Lung (tissue), 17 donors: ENCODE measurements at places on chromosomes 11 and 22. TPM values are rescaled to one million over a fixed set of nuclear protein-coding genes. Genes with fewer than 3 reads are reported as not detected.

CST6 gene
- total RNA-seq, result 17.7 TPM

SUSD2 gene
- total RNA-seq, result 82.6 TPM

CARD16 gene
- 31.6 TPM for total RNA-seq

MS4A13 gene
- total RNA-seq, result not detected

MPEG1 gene
- total RNA-seq, result 45.6 TPM

C11orf16 gene
- 14.0 TPM for total RNA-seq

TREH gene
- total RNA-seq, result 0.17 TPM

DRD2 gene
- total RNA-seq, result 0.28 TPM

- H3K4me1 ChIP-seq, result no peaks in the 10 kb centered on the region
- no peak for DNase-seq
- peaks cover 27% of the 10 kb centered on the region for H3K27me3 ChIP-seq
Measured at GRCh38 chr11:2133241-2134021, 5.8 kb downstream of the IGF2 start.

- no peak overlapping the region for H3K27ac ChIP-seq
- DNase-seq, result peak; percentile 37
- no peaks in the 10 kb centered on the region for H3K27me3 ChIP-seq
- no peaks in the 10 kb centered on the region for H3K4me1 ChIP-seq
- H3K4me3 ChIP-seq, result no peak overlapping the region
Measured at GRCh38 chr11:7143908-7144307, 55.1 kb downstream of the RBMXL2 start.

DNA sequence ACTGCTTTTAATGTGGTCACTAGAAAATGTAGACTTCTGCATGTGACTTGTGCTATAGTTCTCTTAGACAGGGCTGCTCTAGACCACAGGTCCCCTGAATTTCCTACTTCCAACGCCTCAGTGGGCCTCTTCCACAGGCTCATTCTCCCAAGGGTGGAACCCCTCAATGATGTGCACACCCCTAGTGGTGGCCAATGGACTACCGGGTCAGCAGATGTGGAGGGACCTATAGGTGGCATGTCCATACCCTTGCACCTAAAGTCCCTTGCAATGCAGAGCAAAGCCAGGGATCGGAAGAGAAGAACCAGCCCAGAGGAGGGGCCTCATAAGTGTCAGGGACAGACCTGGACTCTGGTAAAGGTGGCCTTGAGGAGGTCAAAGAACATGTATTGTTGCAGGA, 20.0 kb downstream of the MMP13 start:
- H3K4me3 ChIP-seq, result no peak overlapping the region
- no peak overlapping the region for H3K27ac ChIP-seq
- H3K4me1 ChIP-seq, result no peaks in the 10 kb centered on the region
- no peak for DNase-seq
- no peaks in the 10 kb centered on the region for H3K36me3 ChIP-seq

GRCh38 chr11:71580057-71581003, 2.3 kb downstream of the KRTAP5-11 start:
- no peak overlapping the region for H3K27ac ChIP-seq
- no peaks in the 10 kb centered on the region for H3K27me3 ChIP-seq
- no peaks in the 10 kb centered on the region for H3K4me1 ChIP-seq
- no peak overlapping the region for H3K4me3 ChIP-seq
- H3K36me3 ChIP-seq, result no peaks in the 10 kb centered on the region

- H3K4me3 ChIP-seq, result no peak overlapping the region
- H3K27me3 ChIP-seq, result no peaks in the 10 kb centered on the region
- H3K27ac ChIP-seq, result no peak overlapping the region
- no peaks in the 10 kb centered on the region for H3K36me3 ChIP-seq
- H3K4me1 ChIP-seq, result no peaks in the 10 kb centered on the region
Measured at GRCh38 chr11:33663121-33663520, 37.5 kb downstream of the C11orf91 start.

GRCh38 chr22:31630331-31631329, 31.4 kb downstream of the PISD start:
- peaks cover 34% of the 10 kb centered on the region for H3K4me1 ChIP-seq
- H3K27me3 ChIP-seq, result no peaks in the 10 kb centered on the region
- H3K27ac ChIP-seq, result peak overlapping the region; percentile 94
- H3K4me3 ChIP-seq, result peak overlapping the region; percentile 70

DNA sequence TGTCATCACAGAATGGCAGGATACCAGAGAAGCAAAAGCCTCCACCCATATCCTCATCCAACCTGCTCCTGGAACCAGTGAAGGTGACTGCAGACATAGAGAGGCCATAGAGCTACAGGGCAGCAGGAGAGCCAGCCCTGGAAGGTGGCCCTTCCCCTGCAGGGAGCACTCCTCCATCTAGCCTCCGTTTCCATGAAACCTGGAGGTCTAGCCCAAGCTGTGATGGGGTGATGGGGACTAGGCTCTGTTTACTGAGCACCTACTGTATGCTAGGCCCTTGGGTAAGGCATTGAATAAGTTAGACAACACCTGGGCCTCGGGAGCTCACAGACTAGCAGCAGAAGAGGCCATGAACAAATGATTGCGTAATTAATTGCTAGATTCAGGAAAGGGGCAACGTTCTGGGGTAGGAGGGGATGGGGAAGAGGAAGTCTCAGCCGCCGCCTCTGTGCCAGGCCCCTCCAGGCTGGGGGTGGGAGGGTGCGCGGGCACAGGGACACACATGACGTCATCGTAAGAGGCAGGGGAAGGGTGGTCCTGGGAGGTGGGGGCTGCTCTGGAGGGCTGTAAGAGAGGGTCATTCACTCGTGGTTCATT, 784 bp upstream of the SYNGR1 start:
- no peak for DNase-seq
- peak overlapping the region; percentile 32 for H3K4me3 ChIP-seq
- no peaks in the 10 kb centered on the region for H3K27me3 ChIP-seq
- no peaks in the 10 kb centered on the region for H3K4me1 ChIP-seq
- no peak overlapping the region for H3K27ac ChIP-seq
- H3K36me3 ChIP-seq, result no peaks in the 10 kb centered on the region

GRCh38 chr11:101336858-101337257, 207.2 kb upstream of the PGR start:
- H3K27me3 ChIP-seq, result no peaks in the 10 kb centered on the region
- H3K36me3 ChIP-seq, result no peaks in the 10 kb centered on the region
- H3K27ac ChIP-seq, result no peak overlapping the region

- no peak overlapping the region for H3K4me3 ChIP-seq
- no peak for DNase-seq
- H3K27ac ChIP-seq, result no peak overlapping the region
- H3K27me3 ChIP-seq, result no peaks in the 10 kb centered on the region
- H3K36me3 ChIP-seq, result no peaks in the 10 kb centered on the region
Measured at GRCh38 chr11:119194811-119195440, 9.7 kb downstream of the NHERF4 start.

- no peak for DNase-seq
- no peak overlapping the region for H3K27ac ChIP-seq
- no peaks in the 10 kb centered on the region for H3K27me3 ChIP-seq
Measured at GRCh38 chr11:45410391-45411227, 124.5 kb upstream of the SYT13 start.

DNA sequence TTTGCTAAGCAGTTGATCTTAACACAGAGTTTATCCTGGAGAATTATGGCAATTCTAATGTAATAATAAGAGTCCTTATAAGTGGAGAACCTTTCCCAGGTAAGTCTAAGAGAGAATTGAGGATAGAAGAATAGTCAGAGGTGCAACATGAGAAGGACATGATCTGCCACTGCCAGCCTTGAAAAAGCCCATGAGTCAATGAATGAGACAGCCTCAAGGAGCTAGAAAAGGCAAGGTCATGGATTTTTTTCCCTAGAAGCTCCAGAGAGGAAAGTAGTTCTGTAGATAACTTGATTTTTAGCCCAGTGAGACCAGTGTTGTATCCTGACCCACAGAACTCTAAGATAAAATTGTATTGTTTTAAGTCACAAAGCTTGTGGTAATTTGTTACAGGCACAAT, 16.9 kb downstream of the MS4A6A start:
- no peak overlapping the region for H3K27ac ChIP-seq
- H3K27me3 ChIP-seq, result no peaks in the 10 kb centered on the region
- DNase-seq, result no peak
- H3K36me3 ChIP-seq, result no peaks in the 10 kb centered on the region
- no peak overlapping the region for H3K4me3 ChIP-seq
- no peaks in the 10 kb centered on the region for H3K4me1 ChIP-seq

DNA sequence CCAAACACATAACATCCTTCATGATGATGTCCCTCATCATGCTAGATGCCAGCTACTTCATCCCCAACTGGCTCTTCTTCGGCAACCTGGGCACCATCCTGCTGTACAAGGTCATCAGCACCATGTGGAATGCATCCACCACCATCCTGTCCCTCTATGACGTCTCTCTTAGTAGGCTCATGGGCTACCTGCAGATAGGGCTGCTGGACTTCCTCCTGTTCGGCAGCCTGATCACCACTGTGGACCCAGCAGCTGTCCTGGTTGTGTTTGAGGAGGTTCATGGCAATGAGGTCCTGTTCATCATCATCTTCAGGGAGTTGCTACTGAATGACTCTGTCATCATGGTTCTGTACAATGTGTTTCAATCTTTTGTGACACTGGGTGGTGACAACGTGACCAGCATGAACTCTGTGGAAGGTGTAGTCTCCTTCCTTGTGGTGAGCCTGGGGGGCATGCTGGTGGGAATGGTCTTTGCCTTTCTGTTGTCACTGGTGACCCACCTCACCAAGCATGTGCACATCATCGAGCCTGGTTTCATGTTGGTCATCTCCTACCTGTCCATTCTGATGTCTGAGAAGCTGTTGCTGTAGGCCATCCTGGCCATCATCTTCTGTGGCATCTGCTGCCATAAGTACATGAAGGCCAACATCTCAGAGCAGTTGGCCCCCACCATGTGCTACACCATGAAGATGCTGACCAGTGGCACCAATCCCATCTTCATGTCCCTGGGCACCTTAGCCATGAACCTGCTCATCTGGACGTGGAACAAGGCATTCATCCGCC, 120.7 kb upstream of the SERPIND1 start:
- H3K27me3 ChIP-seq, result no peaks in the 10 kb centered on the region
- no peak for DNase-seq
- peaks cover 4% of the 10 kb centered on the region for H3K4me1 ChIP-seq
- no peaks in the 10 kb centered on the region for H3K36me3 ChIP-seq
- no peak overlapping the region for H3K27ac ChIP-seq
- no peak overlapping the region for H3K4me3 ChIP-seq

- H3K27me3 ChIP-seq, result no peaks in the 10 kb centered on the region
- no peak overlapping the region for H3K4me3 ChIP-seq
- DNase-seq, result no peak
- no peaks in the 10 kb centered on the region for H3K4me1 ChIP-seq
Measured at GRCh38 chr11:118092907-118093571, 6.3 kb upstream of the SMIM35 start.

GRCh38 chr22:50173311-50173982, 2.9 kb downstream of the PANX2 start:
- H3K27ac ChIP-seq, result no peak overlapping the region
- no peaks in the 10 kb centered on the region for H3K36me3 ChIP-seq
- H3K27me3 ChIP-seq, result peaks cover 5% of the 10 kb centered on the region
- no peak overlapping the region for H3K4me3 ChIP-seq
- H3K4me1 ChIP-seq, result no peaks in the 10 kb centered on the region

DNA sequence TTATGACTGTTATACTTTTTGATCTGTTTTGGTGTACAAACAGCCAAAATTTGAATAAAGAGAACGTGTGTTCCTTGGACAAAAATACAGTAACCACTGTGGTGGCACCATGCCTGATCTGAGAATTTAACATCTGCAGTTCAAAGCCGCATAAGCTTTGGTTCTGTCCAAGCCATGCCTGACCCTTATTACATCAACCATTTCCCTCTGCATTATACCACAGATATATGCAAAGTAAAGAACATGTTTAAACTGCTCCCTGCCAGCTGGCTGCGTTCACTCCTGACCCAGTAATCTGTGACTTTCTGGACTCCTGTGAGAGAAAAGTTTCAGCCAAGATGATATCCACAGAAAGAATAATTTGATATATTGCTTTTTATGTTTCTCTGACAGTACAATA, 890.5 kb upstream of the ANO3 start:
- DNase-seq, result peak; percentile 84
- no peaks in the 10 kb centered on the region for H3K4me1 ChIP-seq
- H3K36me3 ChIP-seq, result no peaks in the 10 kb centered on the region
- H3K4me3 ChIP-seq, result no peak overlapping the region
- H3K27me3 ChIP-seq, result no peaks in the 10 kb centered on the region

GRCh38 chr11:82719361-82720105, 14.1 kb downstream of the FAM181B start:
- no peak overlapping the region for H3K4me3 ChIP-seq
- H3K27ac ChIP-seq, result no peak overlapping the region
- no peak for DNase-seq
- H3K36me3 ChIP-seq, result no peaks in the 10 kb centered on the region

DNA sequence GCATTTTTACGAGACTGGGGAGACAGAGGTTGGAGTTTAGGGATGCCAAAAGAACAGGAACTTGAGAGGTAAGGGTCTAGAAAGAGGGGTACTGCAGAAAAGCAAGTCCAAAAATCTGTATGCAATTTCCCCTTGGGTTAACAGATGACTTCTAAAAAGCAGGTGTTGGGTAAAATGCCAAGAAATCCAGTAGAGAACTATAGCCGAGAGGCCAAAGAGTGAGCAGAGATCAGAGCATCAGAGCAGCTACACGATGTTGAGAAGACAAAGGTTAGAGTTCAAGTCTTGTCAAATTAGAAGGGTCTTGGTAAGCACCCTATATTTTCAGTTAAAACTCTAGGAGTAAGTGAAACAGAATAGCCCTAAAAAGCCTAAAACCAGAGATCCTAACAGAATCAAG, 145.2 kb downstream of the FCHSD2 start:
- no peak for DNase-seq
- H3K36me3 ChIP-seq, result no peaks in the 10 kb centered on the region
- H3K27ac ChIP-seq, result no peak overlapping the region
- no peak overlapping the region for H3K4me3 ChIP-seq
- no peaks in the 10 kb centered on the region for H3K27me3 ChIP-seq

GRCh38 chr11:92698742-92699141, 270.7 kb upstream of the MTNR1B start:
- H3K27me3 ChIP-seq, result no peaks in the 10 kb centered on the region
- H3K4me1 ChIP-seq, result peaks cover 18% of the 10 kb centered on the region
- H3K27ac ChIP-seq, result no peak overlapping the region
- H3K36me3 ChIP-seq, result peaks cover 5% of the 10 kb centered on the region
- DNase-seq, result no peak

DNA sequence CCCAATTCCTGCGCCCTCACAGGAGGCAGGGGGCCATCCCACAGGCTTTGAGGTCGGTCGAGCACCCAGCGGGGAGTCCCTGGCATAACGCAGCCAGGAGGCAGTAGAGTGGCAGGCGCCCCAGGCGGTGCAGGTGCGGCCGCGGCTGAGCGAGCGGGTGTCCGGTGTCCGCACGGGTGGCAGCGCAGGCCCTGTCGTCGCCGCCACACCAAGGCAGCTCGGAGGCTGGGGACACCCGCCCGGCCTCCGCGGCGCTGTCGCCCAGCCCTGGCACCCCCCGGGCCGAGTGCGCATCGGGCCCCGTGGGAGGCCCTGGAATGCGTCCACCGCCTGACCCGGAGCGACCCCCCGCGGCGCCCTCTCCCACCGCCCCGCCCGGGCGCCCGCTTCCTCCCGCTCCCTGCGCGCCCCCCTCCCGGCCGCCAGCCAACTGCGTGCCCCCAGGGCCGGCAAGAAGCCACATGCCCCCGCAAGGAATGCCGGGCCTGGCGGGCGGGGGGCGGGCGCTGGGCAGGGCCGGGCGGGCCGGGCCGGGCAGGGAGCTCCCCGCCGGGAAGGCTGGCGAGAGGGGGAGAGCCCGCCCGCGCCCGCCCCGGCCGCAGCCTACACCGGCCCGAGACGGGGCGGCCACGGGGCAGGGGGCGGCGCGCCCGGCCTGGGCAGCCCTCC, 33.9 kb downstream of the PRDM11 start:
- H3K36me3 ChIP-seq, result peaks cover 6% of the 10 kb centered on the region
- H3K27ac ChIP-seq, result peak overlapping the region; percentile 91
- H3K27me3 ChIP-seq, result no peaks in the 10 kb centered on the region
- H3K4me1 ChIP-seq, result peaks cover 2% of the 10 kb centered on the region
- peak overlapping the region; percentile 55 for H3K4me3 ChIP-seq
- DNase-seq, result peak; percentile 74
